ENCODE measurements at places on chromosomes 3 and 15. TPM values are rescaled to one million over a fixed set of nuclear protein-coding genes. Genes with fewer than 3 reads are reported as not detected.

DNA sequence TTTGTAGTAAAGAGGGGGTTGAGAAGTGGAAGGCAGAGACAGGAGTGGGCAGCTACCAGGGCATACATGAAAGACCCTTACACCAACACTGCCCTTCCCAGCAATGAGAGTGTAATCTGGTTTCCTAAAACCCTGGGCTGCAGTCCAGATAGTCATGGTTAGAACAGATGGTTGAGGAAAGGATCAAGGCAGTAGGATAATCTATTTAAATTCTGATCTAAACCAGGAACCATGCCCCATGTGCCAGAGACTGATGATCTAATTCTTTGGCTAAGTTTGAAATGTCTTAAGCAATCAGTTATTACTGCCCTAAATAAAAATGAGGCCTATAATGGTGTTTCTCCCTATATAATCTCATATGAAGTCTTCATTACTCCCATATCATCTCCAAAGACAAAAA is 59.6 kb downstream of the PRTG start:
- H3K36me3 ChIP-seq, result no peaks in the 10 kb centered on the region
- DNase-seq, result no peak
- H3K4me1 ChIP-seq, result peaks cover 16% of the 10 kb centered on the region
- H3K27ac ChIP-seq, result no peak overlapping the region

- no peak overlapping the region for H3K4me3 ChIP-seq
- no peak overlapping the region for H3K27ac ChIP-seq
- DNase-seq, result no peak
- no peaks in the 10 kb centered on the region for H3K4me1 ChIP-seq
Measured at GRCh38 chr15:54428596-54428995, 450.4 kb downstream of the UNC13C start.

Gene SLITRK3
- total RNA-seq, result not detected

Gene GP5
- 0.23 TPM for total RNA-seq

Gene TGM4
- not detected for total RNA-seq

Measured in activated T-helper 2 cell treated with anti-CD3 and anti-CD28 coated beads, Interferon-gamma antibody, Interleukin-2, Interleukin-4, amounts not matched to agents 10 μg/mL and 5 μg/mL and 100 μg/mL, durations not matched to agents 14 hours and 24 hours and 36 hours (primary cell).